ENCODE measurements at places on chromosomes 6 and 20. TPM values are rescaled to one million over a fixed set of nuclear protein-coding genes. Genes with fewer than 3 reads are reported as not detected.

The TRIM40 gene
- total RNA-seq: not detected

The NKAIN2 gene
- 0.06 TPM for total RNA-seq

The CALHM4 gene
- not detected for total RNA-seq

The PBOV1 gene
- not detected for total RNA-seq

The OR12D2 gene
- total RNA-seq: not detected

The DPPA5 gene
- total RNA-seq: not detected

The OR2B6 gene
- not detected for total RNA-seq

The ANGPT4 gene
- not detected for total RNA-seq

The CYP24A1 gene
- total RNA-seq: not detected

The MYH7B gene
- not detected for total RNA-seq

The COL21A1 gene
- total RNA-seq: 0.29 TPM

The CRNKL1 gene
- 18.0 TPM for total RNA-seq

The OOEP gene
- not detected for total RNA-seq

The GSTA4 gene
- total RNA-seq: 25.3 TPM

The CALHM6 gene
- 1.1 TPM for total RNA-seq

The FRS3 gene
- 3.4 TPM for total RNA-seq

All from glomerular endothelial cell (primary cell).